ENCODE measurements at places on chromosomes 13 and 19.

- no peak for DNase-seq
Measured at GRCh38 chr13:34698945-34699344, 243.1 kb upstream of the NBEA start.

DNA sequence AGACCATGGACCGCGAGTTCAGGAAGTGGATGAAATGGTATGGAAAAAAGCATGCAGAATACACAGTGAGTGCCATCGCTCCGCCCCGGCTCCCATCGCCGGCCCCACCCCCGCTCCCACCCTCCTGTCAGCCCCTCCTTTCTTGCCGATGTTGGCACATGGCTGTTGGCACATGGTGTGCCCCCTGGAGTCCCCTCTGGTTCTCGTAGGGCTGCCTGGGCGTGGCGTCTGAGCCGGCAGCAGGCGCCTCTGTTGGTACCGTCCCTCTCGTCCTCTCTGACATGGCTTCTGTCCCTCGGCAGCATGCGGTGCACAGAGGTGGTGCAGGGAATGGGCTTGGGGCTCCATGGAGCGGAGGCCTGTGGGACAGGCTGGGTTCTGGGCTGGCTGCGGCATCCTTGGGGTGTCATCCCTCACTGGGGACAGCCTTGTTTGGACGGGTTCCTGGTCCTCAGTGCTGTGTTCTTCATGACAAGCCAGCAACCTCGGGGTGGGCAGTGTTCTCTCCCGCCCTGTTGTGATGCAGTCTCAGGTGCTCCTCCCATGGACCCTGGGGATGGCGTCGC lies 30.9 kb downstream of the DOT1L start:
- no peak for DNase-seq

- DNase-seq, result no peak
Measured at GRCh38 chr13:95349267-95349666, 48.0 kb upstream of the ABCC4 start.

GRCh38 chr13:76991432-76991795 lies 467 bp upstream of the CLN5 start:
- DNase-seq, result peak; percentile 33

DNA sequence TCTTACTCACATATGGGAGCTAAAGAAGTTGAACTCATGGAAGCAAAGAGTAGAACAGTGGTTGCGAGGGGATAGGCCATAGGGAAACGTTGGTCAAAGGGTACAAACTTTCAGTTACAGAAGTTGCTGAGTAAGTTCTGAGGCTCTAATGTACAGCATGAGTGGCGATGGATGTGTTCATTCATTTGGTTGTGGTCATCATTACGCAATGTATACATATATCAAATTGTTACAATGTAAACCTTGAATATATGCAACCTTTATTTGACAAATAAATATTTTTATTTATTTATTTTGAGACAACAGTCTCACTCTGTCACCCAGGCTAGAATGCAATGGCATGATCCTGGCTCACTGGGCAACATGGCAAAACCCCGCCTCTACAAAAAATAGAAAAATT lies 38.7 kb downstream of the ZIC5 start:
- DNase-seq, result no peak

DNA sequence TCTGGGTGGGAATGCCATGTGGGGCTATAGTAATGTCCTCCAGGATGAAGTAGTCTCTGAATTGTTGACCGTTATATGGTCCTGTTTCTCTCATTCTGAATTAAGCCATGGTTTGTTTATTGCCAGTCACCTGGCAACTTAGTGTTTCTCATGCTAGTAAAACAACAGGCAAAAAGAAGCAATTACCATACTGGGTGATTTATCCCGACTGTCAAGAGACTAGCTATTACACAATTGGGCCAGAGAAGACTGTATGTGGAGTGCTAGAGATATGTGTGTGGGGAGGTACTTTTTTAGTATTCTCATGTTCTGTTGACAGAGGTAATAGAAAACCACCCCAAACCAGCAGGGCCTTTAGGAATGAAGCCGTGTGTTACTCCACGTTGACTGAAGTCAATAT lies 258.2 kb downstream of the TDRD3 start:
- peak; percentile 5 for DNase-seq

GRCh38 chr13:94196413-94196812 lies 283.1 kb downstream of the DCT start:
- DNase-seq, result no peak

- no peak for DNase-seq
Measured at GRCh38 chr13:108962654-108963053, 333.2 kb downstream of the MYO16 start.

DNA sequence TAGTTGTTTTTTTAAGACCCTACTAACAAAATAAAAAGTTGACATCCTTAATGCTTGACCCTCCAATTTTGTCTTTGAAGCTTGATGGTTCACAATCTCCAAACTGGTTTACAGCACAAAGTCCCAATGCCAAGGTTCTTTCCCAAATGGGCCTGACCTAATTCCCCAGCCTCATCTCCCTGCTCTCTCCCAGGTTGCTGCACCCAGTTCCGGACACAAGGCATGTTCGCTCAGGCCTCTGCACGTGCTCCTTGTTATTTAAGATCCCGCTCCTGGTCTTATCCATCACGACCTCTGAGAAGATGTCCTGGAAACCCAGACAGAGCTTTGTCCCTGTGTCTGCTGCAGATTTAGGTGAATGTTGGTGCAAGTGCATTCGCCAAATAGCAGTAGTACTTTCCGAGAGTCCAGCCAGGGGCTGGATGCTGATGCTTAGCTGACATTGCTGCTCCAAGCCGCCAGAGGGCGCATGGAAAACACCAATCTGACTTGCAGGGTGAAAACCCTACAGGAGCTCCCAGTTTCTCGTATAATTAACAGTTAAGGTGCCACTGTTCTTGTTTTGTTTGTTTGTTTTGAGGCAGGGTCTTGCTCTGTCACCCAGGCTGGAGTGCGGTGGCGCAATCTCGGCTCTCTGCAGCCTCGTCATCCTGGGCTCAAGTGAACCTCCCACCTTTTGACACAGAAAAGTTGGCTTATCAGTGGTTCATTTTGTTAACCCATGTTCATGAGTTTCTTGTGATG lies 18.5 kb downstream of the LYPD3 start:
- DNase-seq, result peak; percentile 59

GRCh38 chr13:44040818-44041100 lies 161.1 kb downstream of the LACC1 start:
- DNase-seq, result no peak

- no peak for DNase-seq
Measured at GRCh38 chr13:37597477-37598025, 1.0 kb downstream of the POSTN start.

DNA sequence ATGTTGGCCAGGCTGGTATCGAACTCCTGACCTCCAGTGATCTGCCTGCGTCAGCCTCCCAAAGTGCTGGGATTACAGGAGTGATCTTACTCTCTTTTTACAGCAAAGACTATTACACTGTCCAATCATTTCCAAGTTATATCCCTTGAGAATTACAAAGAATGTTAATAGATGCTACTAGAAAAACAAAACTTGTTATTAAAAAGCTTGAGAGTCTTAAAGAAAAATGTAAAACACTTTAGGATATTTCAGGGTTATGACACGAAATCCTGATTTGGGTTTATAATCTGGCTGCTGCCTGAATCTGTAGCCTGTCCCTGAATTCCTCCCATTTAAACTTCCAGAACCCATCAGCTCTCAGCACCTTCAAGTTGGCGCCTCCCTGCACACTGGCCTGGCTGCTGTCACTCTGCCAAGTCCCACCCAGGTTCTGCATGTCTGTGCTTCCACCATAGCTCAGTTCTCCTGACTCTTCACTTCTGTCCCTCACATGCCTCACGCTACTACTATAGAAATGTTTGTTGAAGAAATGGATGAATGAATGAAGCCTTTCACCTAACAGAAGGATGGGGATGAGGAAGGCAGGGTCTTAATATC lies 55.8 kb upstream of the RFXAP start:
- no peak for DNase-seq

GRCh38 chr13:31747291-31747690 lies 8.0 kb downstream of the RXFP2 start:
- no peak for DNase-seq

GRCh38 chr13:52786766-52787165 lies 47.1 kb upstream of the CNMD start:
- DNase-seq, result peak; percentile 49

DNA sequence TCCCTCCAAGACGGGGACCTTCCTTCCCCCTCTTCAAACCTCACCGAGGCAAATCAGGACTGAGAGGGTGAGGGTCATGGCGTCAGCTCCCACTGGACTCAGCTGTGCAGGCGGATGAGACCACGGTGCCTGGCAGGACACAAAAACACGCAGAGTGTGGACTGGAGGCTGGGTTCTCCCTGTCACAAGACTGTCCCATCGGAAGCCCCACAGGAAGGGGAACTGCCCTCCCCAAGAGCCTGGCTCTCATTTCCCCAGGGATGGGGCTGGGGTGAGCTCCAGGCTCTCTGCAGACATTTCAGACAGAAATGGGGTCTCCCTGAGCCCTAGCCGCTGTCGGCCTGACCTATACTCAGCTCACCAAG lies at the start of gene LILRB5:
LILRB5 (minus strand) TSS at position 158 of the 365 bp plus-strand sequence; CDS start at position 78, 80 bp downstream.
- DNase-seq, result no peak

- DNase-seq, result no peak
Measured at GRCh38 chr13:76189882-76190519, 553.9 kb downstream of the LMO7 start.

DNA sequence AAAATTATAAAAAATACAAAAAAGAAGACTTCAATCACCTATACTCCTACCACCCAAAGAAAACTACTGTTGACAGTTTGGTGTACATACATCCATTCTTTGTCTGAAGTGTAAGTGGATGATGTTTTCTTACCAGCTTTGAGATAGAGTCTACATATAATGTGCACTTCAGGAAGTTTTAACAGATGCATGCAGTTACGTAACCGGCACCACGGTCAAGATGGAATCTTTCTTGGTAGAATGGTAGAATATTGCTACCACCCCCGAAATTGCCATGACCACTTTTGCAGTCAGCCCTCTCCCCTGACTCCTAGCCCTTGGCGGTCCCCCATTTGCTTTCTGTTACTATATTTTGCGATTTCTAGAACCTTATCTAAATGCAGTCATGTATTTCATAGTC lies 1.4 kb downstream of the CUL4A start:
- DNase-seq, result no peak

DNA sequence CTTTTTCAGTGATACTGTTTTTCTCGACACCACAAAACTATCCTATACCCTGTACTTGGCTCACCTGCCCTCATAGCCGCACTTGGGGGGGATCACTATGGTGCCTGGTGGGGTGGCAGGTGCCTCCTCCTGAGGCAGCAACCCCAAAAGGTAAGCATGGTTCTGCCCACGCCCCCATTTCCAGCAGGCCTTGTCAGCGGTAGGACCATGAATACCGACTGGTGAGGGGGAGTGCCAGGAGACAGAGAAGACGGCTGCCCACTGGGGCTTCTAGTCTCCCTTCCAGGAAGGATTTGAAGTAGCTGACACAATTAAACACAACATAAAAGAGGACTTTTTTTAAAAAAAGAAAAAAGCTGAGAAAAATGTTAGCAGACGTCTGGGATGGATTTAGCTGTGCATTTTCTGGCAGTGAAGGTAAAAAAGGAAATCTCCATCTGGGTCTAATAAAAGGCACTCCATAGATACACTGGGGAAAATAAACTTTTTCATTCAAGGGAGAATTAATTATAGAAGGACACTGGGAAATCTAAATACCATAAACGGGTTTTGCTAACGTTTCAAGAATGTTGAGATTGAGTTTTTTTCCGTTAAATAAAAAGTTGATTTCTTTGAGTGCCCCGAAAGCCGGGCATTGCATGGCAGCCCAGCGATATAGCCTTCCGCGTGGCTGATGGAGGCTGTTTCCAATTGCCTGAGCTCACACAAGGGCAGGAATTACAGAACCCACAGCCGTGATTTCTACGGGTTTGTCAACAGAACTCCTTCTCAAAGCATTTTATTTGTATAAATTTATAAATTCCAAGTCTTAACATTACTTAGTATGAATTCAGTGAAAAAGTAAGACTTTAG lies 45.1 kb downstream of the ATP11A start:
- DNase-seq, result no peak

DNA sequence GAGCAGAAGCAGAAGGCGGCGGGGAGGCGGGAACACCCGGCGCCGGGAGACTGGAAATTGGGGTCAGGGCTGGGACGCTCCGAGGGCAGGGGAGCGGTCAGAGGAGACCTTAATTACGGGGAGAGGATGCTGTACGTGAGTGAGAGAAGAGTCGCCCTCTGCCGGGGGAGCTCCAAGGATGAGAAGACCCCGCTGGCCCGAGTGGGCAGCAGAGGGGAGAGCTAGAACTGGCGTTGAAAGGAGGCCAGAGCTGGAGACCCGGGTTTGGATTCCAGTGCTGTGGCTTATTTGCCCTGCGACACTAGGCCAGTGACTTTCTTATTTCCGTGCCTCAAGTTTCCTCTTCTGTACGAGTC lies 536 bp downstream of the FAM32A start:
- no peak for DNase-seq

DNA sequence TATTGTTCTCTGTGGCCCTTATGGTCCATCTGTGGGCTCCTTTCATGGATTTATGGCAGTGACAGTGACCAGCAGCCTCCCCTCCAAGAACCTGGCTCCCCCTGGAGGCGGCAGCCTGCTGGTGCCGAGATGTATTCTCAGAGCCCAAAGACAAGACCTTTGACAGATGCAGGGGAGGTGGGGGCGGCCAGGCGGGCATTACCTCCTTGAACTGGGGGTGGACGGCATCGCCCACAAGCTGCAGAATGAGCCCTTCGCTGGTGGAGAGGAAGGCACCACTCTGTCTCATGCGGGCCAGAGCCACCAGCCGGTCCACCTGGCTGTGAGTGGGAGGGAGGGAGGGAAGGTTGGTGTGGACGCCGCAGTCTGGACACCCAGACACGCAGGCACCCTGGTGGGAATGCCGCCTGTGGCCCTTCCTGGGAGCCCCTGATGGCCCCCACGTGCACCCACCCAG lies 6.6 kb downstream of the ISOC2 start:
- peak; percentile 17 for DNase-seq

DNA sequence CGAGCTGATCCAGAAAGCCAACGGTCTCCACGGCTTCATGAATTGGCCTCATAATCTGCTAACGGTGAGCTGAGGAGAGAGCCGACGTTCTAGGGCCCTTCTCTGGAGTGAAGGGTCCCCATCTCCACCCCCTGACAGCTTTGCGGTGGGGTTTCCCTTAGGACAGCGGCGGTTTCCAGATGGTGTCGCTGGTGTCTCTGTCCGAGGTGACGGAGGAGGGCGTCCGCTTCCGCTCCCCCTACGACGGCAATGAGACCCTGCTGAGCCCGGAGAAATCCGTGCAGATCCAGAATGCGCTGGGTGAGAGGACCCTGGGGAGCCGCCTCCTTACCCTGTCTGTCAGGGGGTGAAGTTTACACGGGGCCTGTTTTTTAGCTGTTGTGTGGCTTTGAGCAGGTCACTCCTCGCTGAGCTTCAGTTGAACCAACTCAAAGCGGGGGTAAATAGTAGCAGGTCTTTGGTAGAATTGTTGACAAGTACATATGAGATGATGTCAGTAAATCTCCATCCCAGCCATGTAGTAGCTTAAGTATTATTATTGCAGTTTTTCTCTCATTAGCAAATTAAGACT lies 801 bp downstream of the QTRT1 start:
- DNase-seq, result no peak

DNA sequence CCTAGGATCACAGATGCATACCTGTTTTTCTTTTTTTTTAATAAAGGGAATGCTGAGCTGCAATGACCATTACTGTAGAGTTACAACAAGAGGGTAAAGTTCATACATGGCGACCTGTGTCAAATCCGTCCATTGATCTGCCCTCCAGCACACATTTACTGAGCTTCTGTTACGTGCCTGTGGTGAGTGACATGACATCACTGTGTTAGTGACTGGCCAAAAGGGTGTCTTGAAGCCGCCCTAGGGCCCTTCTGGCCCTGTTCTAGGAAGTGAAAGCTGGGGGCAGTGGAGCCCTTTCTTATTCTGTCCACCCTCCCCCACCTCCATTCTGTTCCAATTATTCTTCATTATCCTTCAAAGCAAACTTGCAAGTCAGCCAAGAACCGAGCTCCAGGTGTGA lies 66.3 kb downstream of the ZIC5 start:
- DNase-seq, result no peak
